ENCODE measurements at places on chromosomes 6 and 20.
A peak's percentile ranks its signal among the peaks of the same experiment; 100 is the strongest.

GRCh38 chr6:37602801-37603200 is 94.9 kb downstream of the MDGA1 start:
- no peak for DNase-seq

GRCh38 chr6:36361071-36361470 is 24.4 kb upstream of the BNIP5 start:
- no peak for DNase-seq

GRCh38 chr6:30829033-30829432 is 55.3 kb upstream of the DDR1 start:
- no peak for DNase-seq

- DNase-seq = no peak
Observed at GRCh38 chr6:75210885-75211739, 5.3 kb upstream of the COL12A1 start.

GRCh38 chr6:108570517-108570916 is 9.8 kb downstream of the FOXO3 start:
- no peak for DNase-seq

GRCh38 chr6:10415617-10416480 is 975 bp upstream of the TFAP2A start:
- no peak for DNase-seq

- no peak for DNase-seq
Observed at GRCh38 chr6:74070711-74071110, 374.7 kb downstream of the CD109 start.

- DNase-seq = no peak
Observed at GRCh38 chr6:32940656-32941213, at the start of gene HLA-DMB. HLA-DMB (minus strand) TSS chr6:32941028; CDS start chr6:32940807, 221 bp downstream.

- DNase-seq = no peak
Observed at GRCh38 chr20:1346315-1346969, 17.5 kb upstream of the SDCBP2 start.

GRCh38 chr6:144675231-144675861 is 390.2 kb downstream of the UTRN start:
- DNase-seq = no peak

GRCh38 chr20:38290829-38291814 is 12.8 kb upstream of the BPI start:
- no peak for DNase-seq

DNA sequence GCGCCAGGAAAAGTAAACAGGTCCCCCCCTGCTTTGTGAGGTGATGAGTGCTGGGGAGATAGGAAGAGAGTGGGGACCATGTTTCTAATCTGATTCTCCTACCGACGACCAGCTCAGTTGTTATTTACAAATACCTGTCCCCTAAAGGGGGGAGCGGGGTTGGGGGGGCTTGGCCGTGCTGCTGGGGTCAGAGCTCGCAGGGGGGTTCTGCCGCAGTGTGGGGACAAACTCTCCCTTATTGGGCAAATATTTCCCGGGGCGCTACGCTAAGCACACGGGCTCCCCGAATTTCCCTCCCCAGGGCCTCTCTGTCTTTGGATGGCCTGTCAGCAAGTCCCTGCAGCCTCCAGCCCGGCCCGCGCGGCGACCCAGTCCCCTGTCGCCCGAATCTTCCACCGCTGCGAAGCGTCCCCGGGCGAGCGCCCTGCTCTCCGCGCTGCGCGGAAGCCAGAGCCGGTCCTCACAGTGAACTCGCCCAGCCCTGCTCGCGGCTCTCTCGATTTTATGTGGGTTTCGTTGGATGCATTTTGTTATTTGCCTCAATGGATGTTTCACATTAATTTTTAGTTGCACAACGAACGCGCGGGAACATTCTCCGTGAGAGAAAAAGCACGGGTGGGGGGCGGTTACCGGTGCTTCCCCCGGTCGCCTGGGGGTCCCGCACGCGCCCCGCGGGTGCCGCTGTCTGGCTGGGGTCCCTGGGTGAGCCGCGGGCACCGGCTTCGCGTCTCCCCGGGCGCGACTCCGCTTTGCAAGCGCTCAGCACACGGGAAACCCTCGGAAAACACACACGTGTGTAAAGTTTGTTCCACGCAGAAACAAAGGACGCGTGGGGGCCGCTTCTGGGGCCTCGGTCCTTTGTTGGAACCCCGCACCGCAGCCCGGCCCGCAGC is 1.5 kb upstream of the STX16 start:
- DNase-seq = no peak

GRCh38 chr6:38174315-38174714 is 354.8 kb downstream of the ZFAND3 start:
- no peak for DNase-seq

GRCh38 chr6:127641905-127642304 is 64.9 kb downstream of the C6orf58 start:
- DNase-seq = no peak

DNA sequence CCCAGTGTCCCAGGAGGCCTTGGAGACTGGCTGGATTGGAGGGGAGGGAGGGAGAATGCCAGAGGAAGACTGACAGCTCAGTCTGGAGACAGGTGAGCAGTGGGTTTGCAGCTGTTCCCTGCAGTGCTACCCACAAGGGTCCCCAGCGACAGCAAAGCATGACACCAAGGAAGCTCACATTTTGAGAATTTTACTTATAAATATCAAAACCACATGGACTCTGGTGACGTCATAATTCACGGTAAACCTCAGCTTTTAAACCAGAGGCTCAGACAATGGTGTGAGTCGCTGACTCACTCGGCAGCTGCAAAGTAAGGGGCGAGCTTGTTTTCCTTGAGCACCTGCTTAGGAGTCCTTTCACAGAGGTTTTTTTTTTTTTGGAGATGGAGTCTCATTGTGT is 65.2 kb downstream of the THBS2 start:
- DNase-seq = no peak

DNA sequence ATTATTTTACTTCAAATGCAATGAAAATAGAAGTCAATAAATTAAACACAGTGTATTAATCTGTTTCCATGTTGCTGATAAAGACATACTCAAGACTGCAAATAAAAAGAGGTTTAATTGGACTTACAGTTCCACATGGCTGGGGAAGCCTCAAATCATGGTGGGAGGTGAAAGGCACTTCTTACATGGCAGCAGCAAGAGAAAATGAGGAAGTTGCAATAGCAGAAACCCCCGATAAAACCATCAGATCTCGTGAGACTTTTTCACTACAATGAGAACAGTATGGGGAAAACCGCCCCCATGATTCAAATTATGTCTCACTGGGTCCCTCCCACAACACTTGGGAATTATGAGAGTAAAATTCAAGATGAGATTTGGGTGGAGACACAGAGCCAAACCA is 82.2 kb downstream of the GPR63 start:
- no peak for DNase-seq

DNA sequence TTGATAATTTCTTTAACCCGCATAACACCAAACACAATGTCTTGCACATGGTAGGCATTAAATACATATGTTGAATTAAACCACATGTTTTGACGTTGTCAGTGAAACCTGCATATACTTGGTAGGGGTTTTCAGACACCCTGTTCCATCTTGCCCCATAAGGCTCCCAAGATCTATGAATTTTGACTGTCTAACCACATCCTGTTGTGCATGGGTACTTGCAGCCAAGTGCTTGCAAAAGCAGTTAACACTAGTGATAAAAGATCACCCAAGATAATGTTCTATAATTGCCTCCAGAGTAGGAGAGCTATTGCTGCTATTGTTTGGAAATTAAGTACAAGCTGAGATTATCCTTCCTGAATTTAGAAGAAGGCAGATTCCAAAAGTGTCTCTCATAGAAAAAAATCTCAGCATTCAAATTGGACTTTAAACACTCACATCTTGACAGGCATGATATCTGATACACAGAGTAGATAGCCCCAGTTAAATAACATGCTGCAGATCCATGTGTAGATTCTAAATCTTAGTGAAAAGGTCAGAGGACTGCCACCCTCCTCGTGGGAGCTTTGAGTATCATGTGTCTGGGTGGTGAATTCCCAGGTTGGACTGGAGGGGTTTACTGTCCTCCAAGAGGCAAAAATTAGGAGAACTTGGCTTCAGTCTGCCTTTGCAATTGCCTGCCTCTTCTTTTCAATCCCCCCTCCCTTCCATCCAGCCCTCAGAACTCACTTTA is 25.8 kb upstream of the CCN6 start:
- DNase-seq = no peak

DNA sequence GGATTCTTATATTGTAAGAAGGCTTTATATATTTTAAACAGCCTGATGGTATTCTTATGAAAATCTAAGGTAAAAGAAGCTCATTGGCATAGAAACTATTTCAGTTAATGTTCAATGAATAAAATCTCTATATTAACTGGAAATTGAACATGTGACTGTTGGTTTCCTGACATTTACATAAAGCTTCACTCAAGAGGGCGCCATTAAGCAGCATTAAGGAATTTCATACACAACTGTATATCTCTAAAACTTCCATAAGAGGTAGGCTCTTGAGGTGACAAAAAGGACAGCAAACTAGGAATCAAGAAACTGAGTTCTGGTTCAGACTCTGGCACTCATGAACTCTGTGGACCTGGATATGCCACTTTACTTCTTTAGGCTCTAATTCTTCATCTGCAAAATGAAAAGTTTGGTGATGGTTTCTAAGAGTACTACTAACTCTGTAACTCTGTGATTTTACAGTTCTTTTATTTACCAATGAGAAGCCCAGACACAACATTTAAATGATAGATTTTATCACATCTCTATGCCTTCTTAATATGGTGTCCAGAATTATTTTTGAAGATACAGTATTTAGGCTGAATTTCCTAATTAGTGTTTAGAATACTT is 147.5 kb downstream of the FLRT3 start:
- no peak for DNase-seq

- no peak for DNase-seq
Observed at GRCh38 chr6:110277100-110277665, 81.0 kb downstream of the METTL24 start.

DNA sequence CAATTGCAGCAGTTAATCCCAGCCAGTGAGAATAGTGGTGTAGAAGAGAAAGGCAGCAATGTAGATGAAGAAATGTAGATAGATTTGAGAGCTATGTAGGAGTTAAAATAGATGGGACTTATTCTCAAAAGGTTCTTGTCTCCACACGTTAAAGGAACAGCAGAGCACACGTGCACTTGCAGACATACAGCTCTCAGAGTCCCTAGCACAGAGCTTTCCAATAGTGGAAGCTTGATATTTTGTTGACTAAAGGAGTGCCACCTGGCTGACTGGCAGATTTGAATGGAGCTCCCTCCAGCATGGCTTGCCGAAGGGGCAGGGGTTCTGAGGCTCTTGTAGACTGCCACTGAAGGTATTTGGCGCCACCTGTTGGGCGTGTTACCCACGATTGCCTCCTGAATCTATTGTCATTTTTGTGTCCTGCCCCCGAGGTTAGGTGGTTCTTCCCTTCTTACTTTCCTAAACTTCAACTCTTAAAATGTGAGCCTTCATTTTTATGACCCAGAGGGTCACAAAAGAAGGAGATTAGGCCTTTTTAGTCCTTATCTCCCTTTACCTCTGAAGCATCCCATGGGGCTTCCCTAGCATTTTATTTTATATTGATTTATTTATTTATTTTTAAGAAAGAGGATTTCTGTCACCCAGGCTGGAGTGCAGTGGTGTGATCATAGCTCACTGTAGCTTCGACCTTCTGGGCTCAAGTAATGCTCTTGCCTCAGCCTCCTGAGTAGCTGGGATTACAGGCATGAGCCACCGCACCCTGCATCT is 16.4 kb downstream of the BRD2 start:
- peak; percentile 90 for DNase-seq

DNA sequence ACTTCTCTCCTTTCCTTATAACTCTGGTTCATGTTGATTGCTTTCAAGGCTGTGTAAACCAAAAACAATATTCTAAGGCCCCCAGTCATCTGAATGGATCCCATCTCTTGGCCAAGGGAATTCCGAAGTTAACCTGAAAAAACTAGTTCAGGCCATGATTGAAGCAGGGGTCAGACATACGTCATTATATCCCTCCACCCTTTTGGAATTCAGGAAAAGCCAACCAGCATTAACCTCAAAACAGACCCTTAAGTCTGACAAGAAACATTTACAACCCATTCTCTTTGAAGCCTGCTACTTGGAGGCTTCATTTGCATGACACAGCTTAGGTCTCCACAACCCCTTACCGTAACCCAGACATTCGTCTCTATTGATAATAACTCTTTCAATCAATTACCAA is 39.7 kb downstream of the SLC26A8 start:
- DNase-seq = no peak

DNA sequence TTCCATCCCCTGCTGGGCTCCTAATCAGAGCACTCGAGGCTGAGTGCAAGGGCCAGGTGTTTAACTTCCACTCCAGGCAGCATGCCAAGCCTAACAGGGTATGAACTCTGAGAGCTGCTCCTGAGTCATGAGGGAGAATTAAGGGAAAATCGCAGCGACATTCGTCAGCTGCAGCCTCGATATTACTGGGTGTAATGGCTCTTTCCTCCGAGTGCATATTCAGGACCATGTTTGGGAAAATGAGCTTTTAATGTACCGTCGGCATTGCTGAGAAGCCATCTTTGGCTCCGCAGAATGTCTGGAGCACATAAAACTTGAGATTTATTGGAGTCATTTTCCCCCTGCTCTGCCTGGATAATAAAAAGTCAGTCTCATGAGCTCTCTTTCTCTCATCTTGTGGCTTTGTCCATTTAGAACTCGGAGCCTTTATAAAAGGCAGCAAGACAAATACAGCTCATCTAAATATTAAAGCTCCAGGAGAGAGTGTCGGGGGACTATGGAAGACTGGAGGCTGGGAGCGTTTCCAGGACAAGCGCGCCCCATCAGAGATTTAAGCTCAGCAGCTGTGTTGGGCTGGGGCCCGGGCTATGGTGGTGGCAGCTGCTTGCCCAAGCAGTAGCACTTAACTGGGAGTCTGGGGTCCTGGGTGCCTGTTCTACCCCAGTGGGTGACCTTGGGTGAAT is 103.7 kb downstream of the TOX2 start:
- no peak for DNase-seq

- DNase-seq = no peak
Observed at GRCh38 chr20:38007526-38007925, 25.7 kb downstream of the TTI1 start.

- DNase-seq = no peak
Observed at GRCh38 chr20:53281557-53282117, 309.5 kb downstream of the TSHZ2 start.

- DNase-seq = no peak
Observed at GRCh38 chr20:20710443-20711315, 1.8 kb downstream of the RALGAPA2 start.

GRCh38 chr6:21523652-21524051 is 69.9 kb upstream of the SOX4 start:
- no peak for DNase-seq

GRCh38 chr6:84521511-84521910 is 242.9 kb downstream of the TBX18 start:
- no peak for DNase-seq

GRCh38 chr20:22389836-22390542 is 194.4 kb downstream of the FOXA2 start:
- no peak for DNase-seq

DNA sequence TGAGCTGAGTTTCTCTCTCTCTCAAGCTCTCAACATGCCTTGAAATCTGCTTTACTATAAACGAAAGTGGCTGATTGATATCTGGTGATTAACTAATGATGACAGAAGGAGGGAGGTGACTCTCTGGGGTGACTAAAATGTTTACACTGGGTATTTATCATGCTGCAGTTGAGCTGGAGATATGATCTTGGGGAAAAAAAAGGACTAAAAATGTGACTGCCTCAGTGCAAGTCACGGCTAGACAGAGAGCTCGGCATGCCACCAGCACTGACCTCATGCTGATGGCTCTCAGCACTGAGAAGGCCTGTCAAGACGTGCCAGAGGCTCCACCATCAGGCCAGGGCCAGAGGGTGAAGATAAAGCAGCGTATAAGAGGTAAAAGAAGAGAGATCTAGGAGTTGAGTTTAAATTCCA is 103.1 kb upstream of the SPACA1 start:
- DNase-seq = no peak

- DNase-seq = no peak
Observed at GRCh38 chr20:3000852-3001523, 42.4 kb upstream of the GNRH2 start.
